Naive B cell (primary cell): ENCODE measurements at places on chromosomes 7 and 10.

DNA sequence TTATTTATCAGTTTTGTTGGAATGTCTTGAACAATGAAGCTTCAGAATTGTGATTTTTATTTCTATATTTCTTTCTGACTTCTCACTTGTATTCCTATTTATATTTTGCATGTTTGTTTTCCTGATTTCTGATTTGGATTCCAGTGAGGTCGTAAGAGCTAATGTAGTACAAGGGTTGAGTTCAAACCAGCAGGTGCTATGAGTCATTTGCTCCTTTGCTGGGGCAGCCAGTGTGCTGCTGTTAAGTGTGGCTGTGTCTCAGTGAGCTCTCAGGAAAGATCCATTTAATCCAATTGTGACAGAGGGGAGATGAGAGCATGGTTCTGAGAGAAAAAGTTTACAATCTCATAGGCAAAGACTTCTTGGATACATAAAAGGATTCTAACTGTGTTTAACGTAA is 48.6 kb downstream of the MCU start:
- no peak for DNase-seq

GRCh38 chr10:124657806-124658205 is 86.4 kb downstream of the FAM53B start:
- no peak for DNase-seq

GRCh38 chr7:73829505-73829904 is 1.3 kb upstream of the CLDN4 start:
- DNase-seq: no peak

DNA sequence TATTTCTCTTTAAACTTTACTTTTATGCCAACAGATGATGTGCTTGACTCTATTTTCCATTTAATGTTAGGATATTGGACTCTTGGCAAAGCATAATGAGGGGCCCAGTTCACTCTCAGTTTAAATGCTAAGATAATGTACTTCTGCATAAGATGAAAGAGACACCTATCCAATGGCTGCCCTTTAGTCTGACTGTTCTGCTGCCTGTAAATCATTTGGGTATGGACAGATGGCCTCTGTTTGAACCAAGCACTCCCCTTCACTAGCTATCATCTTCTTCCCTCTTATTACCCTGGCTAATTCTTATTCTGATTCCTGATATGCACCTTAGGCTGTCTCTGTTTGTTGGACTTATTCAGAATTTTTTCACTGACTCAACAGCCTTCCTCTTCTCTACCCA is 72.1 kb downstream of the SEM1 start:
- DNase-seq: no peak
